ENCODE measurements at places on chromosomes 6 and 20.

DNA sequence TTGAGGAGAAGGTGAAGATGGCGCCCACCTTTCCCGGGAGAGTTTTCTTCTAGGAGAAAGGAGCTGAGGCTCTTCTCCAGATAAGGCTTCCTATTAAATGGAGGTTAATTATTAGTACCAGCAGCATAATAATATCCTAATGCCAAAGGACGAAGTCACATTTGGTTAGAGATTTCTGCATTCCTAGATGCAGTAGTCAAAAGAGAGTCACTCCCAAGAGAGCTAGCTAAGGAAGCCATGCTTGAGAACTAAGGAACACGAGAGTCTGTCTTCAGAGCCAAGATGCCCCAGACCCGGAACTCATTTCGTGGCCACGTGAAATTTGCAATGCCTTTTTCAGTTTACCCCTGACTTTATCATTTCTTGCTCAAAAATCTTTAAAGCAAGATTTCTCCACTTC, 132.7 kb downstream of the TSHZ2 start:
- DNase-seq, result no peak

- no peak for DNase-seq
Observed at GRCh38 chr20:61044499-61044898, 207.6 kb upstream of the CDH4 start.

DNA sequence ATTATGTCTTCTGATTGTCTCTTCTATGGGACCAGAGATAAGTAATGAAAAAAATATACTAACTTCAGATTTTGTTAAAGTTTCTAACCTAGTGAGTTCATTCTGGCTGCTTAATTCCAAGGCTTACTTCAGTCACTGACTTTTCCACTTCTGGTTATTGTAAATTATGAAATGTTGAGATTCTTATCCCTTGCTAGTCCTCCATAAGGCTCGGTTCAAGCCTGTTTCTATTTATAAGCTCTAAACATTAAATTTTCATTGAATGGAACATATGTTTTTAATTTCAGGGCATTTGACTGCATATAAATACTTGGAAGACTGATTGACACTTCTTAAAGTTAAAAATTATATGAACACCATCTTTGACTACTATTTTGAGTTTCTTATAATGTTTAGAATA, 23.6 kb upstream of the NKAIN2 start:
- no peak for DNase-seq

DNA sequence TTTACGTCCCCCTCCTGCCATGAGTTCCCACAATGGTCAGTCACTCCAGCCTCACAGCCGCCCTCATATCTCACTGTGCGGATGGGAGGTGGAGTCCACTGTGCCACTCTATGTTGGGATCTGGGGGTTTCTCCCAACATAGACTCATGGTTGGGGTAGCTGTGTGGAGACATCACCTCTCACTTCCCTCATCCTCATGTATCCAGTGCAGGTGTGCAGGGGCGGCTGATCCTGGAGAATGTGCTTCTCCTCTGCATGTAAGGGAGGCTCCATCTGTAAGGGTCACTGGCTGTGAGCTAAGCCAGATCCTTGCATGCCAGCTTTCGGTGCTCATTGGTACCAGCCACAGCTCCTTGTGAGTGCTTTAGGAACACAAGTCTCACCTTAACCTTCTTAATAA, 400.8 kb downstream of the CDH26 start:
- DNase-seq, result no peak

DNA sequence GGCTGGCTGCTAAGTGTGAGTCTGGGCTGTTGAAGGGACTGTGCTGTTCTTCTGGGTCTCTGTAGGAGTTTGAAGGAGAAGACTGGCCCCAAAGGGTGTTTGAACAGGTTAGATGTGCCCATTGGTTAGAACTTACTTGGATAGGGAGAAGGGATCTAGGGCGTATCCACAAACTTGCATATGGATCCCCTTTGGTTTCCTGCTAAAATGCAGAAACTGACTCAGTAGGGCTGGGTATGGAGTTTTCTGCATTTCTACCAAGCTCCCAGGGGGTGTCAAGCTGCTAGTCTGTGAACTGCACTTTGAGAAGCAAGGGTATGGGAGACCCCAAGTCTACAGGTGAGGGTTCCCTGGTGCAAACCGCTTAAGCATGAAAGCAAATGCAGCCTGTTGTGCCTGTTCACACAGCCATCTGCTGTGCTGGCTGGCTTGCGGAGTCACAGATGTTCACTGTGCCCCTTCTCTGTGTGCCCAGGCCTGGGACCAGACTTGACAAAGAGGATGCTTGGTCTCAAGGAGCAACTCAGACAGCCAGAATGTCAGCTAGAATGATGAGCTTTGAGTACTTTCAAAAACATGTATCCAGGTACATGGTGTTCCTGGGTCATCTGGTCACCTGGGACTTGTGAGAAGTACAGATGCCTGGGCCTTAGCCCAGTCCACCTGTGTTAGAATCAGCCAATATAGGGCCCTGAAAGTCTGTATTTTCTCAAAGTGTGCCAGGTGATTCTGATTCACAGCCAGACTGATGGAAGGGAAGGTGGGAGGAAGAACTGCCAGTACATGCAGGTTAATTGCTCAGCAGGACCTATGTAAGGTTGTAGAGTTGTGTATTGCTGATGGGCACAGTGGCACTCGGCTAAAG, 7.4 kb downstream of the PPP1R16B start:
- no peak for DNase-seq

GRCh38 chr6:28248916-28249315, 3.2 kb downstream of the ZKSCAN4 start:
- no peak for DNase-seq

GRCh38 chr6:45737331-45738056, 278.2 kb downstream of the CLIC5 start:
- no peak for DNase-seq

- no peak for DNase-seq
Observed at GRCh38 chr6:106884576-106884975, 90.0 kb downstream of the CD24 start.

- no peak for DNase-seq
Observed at GRCh38 chr6:43842231-43842794, 72.3 kb downstream of the VEGFA start.

DNA sequence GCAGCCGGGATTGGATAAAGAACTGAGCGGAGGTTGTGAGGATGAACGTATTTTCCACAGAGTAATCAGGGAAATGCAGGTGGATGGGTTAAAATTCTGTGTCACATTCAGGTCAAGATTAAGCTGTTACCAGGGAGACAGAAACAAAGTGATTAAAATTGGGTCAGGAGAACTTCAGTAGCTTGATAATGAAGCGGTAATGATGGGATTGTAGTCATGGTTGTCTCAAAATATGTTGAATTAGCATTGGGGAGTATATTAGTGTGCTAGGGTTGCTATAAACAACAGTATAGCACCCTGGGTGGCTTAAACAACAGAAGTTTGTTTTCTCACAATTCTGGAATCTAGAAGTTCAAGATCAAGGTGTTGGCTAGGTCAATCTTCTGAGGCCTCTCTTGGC, 155.5 kb downstream of the GJA1 start:
- no peak for DNase-seq

DNA sequence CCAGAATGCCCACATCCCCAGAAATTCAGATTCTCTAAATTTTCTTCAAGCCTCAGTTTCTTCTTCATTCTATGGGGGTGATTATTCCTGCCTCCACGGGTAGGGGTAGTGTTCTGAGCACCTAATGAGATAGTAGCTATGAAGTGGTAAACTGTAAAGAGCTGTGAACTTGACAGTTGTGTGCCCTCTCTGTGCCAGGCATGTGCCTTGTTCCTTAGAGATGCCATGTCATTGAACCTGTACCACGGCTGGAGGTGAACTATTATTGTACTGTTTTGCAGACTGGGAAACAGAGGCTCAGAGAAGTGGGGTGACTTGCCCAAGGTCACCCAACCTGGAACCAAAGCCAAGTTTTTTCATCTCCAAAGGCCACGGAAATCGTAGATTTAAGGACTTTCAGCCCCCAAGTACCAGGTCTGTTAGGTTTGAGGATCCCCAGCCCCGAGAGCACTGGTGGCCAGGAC, 67.7 kb upstream of the SIRPA start:
- no peak for DNase-seq

GRCh38 chr6:41332241-41332640, 3.2 kb upstream of the NCR2 start:
- no peak for DNase-seq

GRCh38 chr6:116287689-116288282, 8.1 kb upstream of the TSPYL1 start:
- no peak for DNase-seq

GRCh38 chr6:110999634-111000270, 17.9 kb downstream of the RPF2 start:
- DNase-seq, result no peak
